ENCODE measurements at places on chromosomes 6 and 20.

- no peak for DNase-seq
Measured at GRCh38 chr6:165701564-165702354, 38.7 kb upstream of the PDE10A start.

DNA sequence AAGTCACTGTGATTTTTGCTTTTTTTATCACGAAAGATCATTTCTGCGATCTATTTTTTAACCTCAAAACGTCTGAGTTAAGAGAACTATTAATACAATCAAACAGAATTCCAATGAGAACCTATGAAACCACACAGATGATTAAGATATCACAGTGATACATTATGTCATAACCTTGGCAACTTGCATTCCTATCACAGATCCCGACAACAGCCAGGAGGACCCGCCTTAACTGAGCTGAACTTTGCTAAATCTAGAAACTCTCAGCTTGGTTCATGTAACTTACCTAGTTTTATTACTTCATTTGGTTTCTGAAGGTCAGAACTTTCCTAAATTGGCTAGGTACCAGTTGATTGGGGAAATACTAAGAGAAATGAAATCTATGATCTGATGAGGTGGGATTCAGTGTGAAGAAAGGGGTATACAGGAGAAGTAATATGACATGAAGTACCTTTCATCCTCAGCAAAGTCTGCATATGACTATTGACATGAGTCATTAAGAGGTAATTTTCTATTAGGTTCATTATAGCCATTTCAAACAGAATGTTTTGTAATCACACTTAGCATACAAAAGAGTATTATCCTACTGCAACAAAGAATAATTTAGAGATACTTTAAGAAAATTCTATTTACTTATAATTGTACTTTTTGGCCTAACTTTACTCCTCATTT lies 11.2 kb downstream of the LYRM4 start:
- DNase-seq = no peak

DNA sequence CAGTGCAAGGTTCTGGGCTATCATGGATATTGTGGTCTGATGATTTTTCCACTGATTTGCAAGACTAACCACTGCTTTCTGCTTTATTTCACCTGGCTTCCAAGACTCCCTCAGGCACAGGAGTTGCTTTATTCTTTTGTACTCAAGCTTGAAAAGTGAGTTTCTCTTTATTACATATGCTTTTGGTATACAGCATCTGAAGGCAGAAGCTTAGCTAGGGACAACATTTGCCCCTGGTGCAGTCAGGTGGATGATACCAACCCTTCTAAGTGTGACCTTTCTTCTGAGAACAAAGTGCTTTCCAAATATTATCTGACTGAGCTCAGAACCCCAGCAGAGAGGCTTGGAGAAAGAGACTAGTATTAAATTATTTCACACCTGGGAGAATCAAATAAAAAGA lies 94.0 kb upstream of the PHACTR1 start:
- DNase-seq = no peak

- DNase-seq = peak; percentile 15
Measured at GRCh38 chr6:31907158-31907813, 5.4 kb upstream of the ZBTB12 start.

Measured in renal cortex interstitium (tissue), 15 donors.